ENCODE measurements at places on chromosomes 2 and 18.

DNA sequence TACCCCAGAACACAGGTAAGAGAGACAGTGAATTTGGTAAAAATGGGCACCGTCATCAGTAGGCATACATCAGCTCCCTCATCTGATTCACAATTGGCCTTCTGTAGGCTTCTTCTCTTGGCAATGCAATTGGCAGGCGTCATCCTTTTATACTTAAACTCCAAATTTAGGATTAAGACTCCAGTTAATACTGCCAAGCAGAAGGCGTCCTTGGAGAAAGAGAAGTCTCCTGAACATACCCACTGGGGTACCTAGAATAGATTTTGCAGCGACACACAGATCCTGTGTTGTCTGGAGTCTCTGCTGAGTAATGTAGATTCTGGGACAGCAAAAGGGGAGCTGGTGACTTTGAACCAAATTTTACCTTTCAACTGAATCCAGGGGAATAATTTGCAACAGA is 592 bp upstream of the METAP1D start:
- DNase-seq = no peak

- no peak for DNase-seq
These were observed 66.5 kb downstream of the ABI2 start for GRCh38 chr2:203394519-203395227.

- DNase-seq = peak; percentile 85
These were observed 243.1 kb upstream of the FANCL start for GRCh38 chr2:58484221-58484620.

- DNase-seq = no peak
These were observed 21.9 kb upstream of the ICOS start for GRCh38 chr2:203914546-203915182.

GRCh38 chr18:78975292-78975691 is 4.3 kb upstream of the SALL3 start:
- no peak for DNase-seq

- DNase-seq = no peak
These were observed 215.6 kb upstream of the PKDCC start for GRCh38 chr2:41832218-41832617.

- no peak for DNase-seq
These were observed 34.3 kb downstream of the SCN9A start for GRCh38 chr2:166341426-166341825.

Data from fibroblast of skin of abdomen (primary cell).